Amniotic epithelial cell (primary cell): ENCODE measurements at places on chromosomes 3 and 15.

GRCh38 chr15:60591496-60592370, 112.8 kb upstream of the ICE2 start:
- no peak for DNase-seq

DNA sequence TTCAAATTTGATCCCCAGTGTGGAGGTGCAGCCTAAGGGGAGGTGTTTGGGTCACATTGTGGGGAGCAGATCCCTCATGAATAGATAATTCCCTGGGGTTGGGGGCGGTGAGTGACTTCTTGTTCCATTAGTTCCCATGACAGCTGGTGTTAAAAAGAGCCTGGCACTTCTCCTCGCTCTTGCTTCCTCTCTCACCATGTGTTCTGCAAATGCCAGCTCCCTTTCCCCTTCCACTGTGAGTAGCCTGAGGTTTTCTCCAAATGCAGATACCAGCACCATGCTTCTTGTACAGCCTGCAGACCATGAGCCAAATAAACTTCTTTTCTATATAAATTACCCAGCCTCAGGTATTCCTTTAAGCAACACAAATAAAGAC, 23.1 kb downstream of the RIOX2 start:
- DNase-seq, result no peak

- no peak for DNase-seq
These were observed 91.5 kb upstream of the CMC1 start for GRCh38 chr3:28149960-28150359.

GRCh38 chr3:41652931-41653330, 309.0 kb downstream of the ULK4 start:
- peak; percentile 13 for DNase-seq

GRCh38 chr3:39067286-39067685, 15.5 kb downstream of the WDR48 start:
- DNase-seq, result peak; percentile 16

DNA sequence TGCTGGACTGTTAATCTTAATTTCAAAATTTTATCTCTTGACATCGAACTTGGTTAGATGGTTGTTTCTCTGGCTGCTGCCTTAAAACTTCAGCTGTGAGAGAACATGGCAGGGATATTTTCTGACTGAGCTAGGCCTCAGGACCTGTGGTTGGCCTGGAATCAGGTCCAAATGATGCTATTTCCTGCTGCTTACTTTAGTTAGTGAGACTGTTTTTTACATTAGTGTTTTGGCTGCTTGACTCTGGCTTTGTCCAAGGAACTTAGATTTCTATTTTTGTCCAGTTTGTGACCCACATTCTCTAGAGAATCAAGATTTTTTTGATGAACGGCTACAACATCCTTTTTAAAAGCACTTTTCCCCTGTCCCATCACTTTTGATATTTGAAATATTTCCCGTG, 497.9 kb upstream of the SGO1 start:
- peak; percentile 8 for DNase-seq

GRCh38 chr3:11275926-11276325, 3.7 kb downstream of the ATG7 start:
- no peak for DNase-seq

GRCh38 chr3:127008236-127008635, 25.3 kb downstream of the PLXNA1 start:
- no peak for DNase-seq

DNA sequence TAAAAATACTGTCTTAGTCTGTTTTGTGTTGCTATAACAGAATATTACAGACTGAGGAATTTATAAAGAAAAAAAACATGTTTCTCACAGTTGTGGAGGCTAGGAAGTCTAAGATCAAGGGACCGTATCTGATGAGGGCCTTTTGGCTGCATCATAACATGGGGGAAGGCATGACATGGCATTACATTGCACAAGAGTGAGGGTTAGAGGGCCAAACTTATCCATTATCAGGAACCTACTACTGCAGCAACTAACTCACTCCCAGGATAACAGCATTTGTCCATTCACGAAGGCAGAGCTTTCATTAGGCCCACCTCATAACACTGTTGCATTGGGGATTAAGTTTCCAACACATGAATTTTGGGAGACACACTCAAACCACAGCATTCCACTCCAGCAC, 30.3 kb downstream of the SYN2 start:
- DNase-seq, result no peak

DNA sequence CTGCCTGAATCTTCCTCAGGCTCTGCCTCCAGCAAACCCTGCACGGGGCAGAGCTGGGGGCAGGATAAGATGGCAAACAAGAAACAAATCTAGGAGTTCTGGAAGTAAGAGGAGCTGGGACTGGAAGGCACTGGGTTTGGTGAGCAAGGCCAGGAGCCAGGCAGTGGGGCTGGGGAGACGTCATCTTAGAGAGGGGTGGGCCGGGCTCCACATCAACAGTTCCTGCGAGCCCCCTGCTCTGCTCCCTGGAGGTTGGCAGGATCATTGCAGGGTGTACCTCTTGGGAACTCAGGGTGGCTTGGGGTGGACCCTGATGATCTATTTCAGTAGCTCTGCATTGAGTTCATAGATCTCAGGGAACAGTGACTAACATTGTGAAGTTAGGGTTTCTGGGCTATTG, 87.3 kb upstream of the PRR23E start:
- no peak for DNase-seq

DNA sequence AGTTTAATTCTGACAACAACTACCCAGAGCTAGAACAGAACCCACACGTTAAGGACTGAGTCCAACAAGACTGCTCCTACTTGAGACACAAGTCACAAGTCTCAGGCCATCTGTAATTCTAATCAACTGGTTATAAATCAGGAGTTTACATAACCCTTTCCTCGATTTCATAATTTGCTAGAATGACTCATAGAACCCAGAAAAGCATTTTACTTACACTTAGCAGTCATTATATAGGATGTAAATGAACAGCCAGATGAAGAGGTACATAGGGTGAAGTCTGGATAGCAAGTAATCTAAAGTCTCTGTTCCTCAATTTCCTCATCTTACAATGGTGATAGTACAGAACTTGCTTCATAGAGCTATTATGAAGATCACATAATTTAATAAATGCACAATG, 1018.2 kb downstream of the DIPK2A start:
- peak; percentile 66 for DNase-seq

GRCh38 chr3:59502806-59503205, 453.0 kb upstream of the CFAP20DC start:
- peak; percentile 87 for DNase-seq

DNA sequence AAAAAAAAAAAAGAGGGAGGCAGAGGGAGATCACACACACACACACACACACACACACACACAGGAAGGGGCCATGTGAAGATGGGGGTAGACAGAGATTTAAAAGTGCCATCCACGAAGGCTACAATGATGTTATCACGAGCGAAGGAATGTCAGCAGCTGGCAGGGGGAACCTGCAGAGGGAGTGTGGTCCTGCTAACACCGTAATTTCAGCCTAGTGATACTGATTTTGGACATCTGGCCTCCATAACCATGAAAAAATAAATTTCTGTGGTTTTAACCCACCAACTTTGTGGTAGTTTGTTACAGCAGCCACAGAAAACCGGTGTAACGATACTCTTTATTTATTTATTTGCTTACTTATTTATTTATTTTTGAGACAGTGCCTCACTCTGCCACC, 76.0 kb downstream of the TMCO5A start:
- DNase-seq, result no peak

DNA sequence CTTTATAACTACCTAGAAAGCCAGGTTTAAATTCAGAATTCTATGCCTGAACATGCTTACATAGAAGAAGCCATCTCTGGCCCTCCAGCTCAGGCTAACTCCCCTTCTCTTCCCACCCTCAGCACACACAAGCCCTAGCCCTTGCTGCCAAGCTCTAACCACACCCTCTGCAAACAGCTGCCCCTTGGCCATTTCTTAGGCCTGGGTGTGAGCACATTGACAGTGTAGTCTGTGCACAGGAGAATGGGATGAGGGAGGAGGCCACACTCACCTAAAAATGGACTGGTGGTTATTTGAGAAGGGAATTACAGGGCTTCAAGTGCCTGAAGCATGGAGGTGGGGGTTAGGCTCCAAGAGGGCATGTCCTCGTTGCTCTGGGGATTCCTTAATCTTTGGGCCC, 42.3 kb upstream of the SLC25A36 start:
- DNase-seq, result no peak

GRCh38 chr3:120448756-120449155, 2.0 kb downstream of the FSTL1 start:
- DNase-seq, result peak; percentile 85

DNA sequence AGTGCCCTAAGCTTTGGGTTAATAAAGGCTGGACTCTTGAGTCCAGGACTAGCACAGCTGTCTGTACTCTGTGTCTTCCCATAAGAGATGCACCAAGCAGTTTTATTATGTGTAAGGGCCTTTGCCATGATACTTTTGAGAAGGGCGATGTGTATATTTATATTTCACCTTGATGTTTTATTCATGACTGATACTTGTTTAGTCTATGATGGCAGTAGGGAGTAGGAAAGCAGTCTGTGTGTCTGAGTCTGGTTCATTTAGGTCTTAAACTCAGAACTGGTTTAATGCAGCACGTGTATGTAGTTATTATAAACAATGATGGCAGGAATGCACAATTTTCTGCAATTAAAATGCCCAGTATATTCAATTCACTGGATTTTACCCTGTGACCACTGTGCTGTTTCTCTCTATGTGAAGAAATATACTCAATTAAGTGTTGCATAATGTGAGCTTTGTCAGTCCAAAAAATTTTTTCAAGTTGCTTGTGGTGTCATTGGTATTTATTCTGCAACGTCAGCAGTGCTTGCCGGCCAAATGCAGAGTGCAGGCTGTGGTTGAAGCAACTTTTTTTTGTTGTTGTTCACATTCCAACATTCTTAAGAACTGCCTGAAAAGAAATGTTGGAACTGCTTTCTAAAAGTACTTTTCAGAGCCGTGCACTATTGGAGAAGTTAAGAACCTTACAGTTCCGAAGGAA, 423.7 kb upstream of the SEMA6D start:
- DNase-seq, result peak; percentile 98

- DNase-seq, result peak; percentile 51
These were observed 164.8 kb downstream of the ERC2 start for GRCh38 chr3:56303487-56303886.

DNA sequence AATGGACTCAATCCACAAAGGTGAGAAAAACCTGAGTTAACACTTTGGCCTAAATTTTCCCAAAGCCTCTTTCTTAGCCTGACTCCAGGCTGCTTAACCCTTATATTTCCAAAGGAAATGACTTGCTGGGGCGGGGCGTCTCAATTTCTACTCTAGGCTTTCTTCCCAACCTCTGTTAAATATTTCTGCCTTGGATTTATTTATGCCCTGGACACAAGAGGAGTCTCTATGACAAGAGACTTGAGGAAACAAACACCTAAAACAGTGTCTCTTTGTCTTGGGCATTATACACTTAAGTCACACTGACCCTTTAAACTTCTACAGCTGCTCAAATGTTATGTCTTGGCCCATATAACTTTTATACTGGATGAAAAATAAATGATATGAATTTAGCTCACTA, 28.3 kb upstream of the AP4E1 start:
- no peak for DNase-seq

DNA sequence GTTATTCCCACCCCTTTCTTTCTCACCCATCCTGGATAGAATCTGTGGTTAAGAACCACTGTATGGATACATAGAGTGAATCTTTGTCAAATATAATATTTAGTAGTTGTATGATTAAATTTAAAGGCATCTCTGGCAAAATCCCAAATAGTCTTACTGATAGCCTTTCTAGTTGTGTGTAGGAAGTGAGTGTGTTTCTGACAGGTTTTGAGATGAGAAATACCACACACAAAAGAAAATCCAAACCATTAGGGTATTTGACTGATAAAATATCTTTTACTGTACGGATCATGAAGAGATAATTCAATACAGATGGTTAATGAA, 44.7 kb upstream of the PLCL2 start:
- no peak for DNase-seq

DNA sequence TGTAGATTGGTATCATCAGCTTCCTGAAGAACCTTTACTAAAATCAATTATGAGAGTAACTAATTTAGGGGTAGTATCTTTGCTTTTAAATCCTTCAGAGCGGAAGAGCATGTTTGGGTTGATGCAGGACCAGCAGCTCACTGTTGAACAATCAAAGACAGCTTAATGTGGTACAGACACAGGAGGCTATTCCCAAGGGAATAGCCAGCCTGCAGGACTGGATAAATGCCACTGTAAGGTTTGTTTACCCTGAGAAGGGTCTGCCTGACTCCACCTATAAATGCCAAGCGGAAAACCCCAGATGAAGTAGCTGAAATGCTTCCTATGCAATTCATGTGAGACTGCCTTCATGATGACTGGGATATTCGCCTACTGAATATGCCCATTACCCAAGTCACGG, 16.0 kb upstream of the STAC start:
- DNase-seq, result no peak

DNA sequence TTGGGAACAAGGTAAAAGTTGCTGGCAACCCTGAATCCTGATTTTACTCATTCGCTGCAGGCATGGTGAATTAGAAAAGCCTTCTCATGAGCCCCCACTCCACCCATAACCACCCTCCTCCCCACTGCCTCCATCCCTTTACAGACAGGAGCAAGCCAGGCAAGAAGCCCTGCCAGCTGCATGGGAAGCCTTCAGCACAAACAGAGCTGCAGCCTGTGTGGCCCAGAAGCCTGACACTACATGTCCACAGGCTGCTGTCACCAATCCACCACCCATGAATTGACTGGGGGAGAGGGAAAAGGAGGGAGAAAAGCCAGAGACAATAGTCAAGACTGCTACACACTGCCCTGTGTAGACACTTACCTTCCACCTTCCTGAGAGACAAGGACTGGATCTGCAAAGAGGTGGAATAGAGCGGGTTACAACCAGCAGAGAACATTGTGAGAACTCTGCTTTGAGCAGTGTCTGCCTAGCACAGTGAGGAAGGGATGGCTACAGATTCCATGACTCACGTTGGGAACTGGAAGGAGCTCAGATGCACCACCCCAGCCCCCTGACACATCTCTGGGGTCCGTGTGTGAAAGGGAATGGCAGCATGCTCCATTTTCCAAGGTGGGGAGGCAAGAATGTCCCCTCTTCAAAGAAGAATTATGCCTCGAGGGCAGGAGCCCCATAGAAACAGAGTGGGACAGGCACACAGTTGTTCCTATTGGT, 33.9 kb downstream of the DZIP1L start:
- DNase-seq, result peak; percentile 87

- no peak for DNase-seq
These were observed 166.3 kb downstream of the GREM1 start for GRCh38 chr15:32884146-32884545.

GRCh38 chr3:106573605-106574004, 704.8 kb upstream of the CBLB start:
- no peak for DNase-seq

DNA sequence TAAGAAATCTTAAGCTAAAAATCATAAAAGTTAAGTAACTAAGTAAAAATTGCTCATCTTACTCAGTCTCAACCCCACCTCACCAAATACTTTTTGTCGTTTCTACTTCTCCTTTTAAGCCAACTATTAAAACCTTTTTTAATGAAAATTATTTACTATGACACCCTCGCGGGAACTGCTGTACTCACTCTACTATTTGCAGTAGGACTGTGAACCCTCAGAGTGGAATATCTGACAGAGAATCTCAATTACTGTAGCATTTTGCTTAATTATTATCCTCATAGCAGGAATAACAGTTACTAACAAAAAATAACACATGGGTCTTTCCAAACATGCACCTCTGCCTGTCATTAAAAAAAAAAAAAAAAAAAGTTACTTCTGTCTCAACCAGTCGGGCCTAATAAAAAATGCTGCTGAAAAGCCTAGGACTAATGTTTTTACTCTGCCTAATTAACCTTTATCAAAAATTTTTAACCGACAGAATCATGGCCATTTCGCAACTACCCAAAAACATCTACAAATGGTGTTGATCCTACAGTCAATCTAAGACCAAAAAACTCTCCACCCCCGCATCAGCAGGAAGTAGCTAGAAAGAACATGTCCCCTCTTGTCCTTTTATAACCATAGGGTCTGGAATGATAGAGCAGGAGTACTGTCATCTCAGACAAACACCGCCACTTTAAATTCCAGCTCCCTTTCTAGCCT, 10.2 kb downstream of the ALDH1L1 start:
- no peak for DNase-seq
